Stimulated activated CD8-positive, alpha-beta memory T cell treated with anti-CD3 and anti-CD28 coated beads, Interleukin-7, amount 100 ng/mL, for 24 hours (primary cell): ENCODE measurements at places on chromosomes 16 and 17.

DNA sequence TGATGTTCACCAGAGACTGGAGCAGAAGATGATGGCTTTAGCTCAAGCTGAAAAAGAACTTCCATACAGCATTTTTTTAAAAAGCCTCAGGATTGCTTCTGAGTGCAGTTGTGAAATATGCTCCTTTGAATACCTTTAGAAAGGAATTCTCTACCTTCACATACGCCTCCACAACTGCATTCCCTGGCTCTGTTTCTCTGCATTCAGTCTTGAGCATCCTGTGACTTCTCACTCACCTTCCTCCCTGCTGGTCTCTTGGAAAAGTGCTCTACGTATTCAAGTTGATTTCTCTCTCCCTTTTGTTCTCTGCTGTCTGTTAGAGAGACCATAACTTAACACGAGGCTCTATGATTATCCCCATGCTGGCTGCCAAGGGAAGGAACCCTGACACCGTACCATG lies 34.5 kb downstream of the HS3ST2 start:
- DNase-seq: no peak

GRCh38 chr17:36133602-36134236 lies 30.1 kb downstream of the CCL4 start:
- no peak for DNase-seq

DNA sequence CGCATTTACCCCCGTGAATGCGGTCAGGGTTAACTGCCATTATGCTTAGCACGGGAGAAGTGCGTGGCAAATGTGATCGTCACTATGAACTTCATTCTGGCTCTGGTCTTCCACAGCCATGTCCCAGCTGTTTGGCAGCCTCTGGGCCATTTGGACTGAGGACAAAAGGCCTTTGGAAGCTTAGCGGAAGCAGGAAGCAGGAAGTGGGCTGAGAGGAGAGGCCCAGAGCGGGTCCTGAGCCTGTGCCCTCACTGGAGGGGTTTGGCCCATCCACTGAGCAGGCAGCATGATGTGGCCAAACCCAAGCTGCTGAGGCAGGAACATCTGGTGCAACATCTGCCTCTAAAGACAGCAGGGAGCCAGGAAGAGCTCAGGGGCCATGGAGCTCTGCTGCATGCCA lies 345.9 kb downstream of the C16orf95 start:
- no peak for DNase-seq

- DNase-seq: no peak
Measured at GRCh38 chr17:542943-543342, 171.7 kb downstream of the VPS53 start.

- DNase-seq: no peak
Measured at GRCh38 chr17:82534401-82534812, 14.9 kb downstream of the FOXK2 start.

DNA sequence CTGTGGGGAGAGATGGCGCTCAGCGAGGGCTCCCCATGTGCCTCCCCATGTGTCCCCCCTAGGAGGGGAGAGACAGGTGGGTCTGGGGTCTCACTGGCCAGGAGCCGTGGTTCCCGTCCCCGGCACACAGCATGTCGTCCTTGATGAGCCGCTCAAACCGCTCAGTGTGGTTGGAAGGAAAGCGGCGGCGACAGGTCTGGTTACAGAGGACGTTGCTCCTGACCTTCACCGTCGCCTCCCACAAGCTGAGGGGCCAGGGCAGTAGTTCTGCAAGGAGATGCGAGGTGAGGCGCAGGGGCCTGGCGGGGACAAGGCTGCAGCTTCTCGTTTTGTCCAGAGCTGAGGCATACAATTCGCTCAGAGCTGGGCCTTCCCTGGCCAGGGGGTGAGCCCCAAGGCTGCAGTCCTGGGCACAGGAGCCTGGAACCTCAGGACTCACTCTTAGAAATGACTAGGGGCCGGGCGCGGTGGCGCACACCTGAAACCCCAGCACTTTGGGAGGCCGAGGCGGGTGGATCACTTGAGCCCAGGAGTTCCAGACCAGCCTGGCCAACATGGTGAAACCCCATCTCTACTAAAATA lies 22.8 kb upstream of the UBE2I start:
- no peak for DNase-seq

DNA sequence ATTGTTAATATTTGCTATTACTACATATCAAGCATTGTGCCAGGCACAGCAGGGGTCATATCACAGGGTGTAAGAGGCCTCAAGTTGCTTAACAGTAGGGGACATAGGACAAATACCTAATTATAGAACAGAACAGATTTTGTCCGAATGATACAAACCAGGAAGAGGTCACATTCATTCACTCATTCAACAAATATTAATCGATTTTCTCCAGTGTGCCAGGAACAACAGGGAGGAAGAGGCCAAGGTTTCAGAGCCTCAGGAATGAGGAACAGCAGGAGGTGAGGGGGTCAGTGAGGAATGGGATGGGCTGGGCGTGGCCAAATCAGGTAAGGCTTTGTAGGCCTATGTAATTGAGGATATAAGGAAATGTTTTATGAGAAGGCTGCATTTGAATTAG lies 11.2 kb upstream of the CHST4 start:
- no peak for DNase-seq

DNA sequence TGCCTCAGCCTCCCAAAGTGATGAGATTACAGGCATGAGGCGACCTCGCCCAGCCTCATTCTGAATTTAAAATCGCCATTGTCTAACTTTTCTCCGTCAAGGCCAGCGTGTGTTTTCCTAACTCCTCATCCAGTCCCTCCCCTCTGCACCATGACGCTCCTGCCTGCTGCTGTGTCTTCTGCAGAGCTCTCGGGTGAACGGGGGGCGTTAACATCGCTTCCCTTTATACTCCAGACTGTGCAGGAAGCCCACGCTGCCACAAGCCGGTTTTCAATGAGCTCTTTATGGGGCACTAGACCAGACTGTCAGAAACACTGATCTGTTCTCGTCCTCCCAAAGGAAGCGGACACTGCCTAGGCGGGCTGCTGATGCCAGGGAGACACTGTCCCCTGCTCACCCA lies 13.2 kb downstream of the AANAT start:
- DNase-seq: no peak

GRCh38 chr16:729768-730665 lies 3.1 kb downstream of the HAGHL start:
- DNase-seq: no peak

DNA sequence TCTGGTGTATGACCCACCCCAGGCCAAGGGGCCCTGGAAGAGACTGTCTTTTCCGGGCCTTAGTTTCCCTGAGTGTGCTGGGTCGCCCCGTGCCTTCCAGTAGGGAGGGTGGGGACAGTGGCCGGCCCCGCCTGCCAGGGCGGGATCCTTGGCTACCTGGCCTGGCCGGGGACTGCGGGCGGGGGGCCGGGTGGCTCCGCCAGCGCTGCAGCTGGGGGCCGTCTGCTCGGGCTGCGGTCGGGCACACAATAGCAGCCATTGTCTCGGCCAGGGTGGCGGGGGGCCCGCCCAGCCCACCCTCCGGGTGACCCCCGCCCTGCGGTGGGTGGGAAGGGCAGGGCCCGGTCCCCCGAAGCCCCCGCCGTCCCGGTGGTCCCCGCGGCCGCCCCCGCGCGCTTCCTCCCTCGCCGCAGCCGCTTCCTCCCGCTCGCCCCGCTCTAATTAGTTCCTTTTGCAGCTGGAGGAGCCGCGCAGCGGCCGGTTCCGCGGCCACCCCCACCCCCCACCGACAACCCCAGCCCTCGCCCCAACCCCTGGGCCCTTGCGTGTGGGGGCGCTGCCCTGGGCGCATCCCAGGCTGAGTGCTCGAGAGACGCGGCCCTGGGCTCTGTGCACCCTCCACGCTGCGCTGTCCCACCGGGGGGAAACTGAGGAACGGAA lies 11.6 kb downstream of the GLIS2 start:
- no peak for DNase-seq

- no peak for DNase-seq
Measured at GRCh38 chr17:50146927-50147665, 3.4 kb downstream of the PPP1R9B start.

GRCh38 chr16:58024486-58025350 lies 836 bp upstream of the MMP15 start:
- no peak for DNase-seq

DNA sequence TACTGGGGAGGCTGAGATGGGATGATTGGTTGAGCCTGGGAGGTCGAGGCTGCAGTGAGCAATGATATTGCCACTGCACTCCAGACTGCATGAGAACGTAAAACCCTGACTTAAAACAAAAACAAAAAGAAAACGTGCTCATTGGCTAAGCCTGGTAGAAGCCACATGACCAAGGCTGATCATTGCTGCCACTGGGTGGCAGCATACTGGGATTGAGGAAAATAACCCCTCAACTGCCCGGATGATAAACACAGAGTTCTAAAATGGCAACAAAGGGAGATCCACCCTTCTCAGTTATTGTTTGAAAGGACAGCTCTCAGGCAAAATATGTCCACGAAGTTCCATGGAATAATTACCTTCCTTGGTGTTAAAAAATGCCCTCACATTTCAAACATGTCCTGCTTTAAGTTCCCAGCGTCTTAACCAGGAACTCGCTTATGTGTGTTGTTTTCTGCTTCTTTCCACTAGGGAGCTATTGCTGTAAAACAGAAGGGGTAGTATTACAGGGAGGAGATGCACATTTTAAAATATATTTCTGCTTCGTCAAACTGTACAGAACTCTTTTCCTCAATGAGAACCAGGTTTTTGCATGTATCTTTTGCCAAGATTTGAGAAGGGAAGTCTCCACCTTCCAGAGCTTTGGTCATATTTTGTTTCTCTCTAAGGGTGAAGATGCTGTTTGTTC lies 675.3 kb downstream of the MAF start:
- no peak for DNase-seq
